Pulmonary artery endothelial cell (primary cell): ENCODE measurements at places on chromosomes 5 and 9. TPM values are rescaled to one million over a fixed set of nuclear protein-coding genes. Genes with fewer than 3 reads are reported as not detected.

Gene EDIL3
- 1.7 and 8.6 TPM in 2 replicates for total RNA-seq

GRCh38 chr5:1045960-1046560 lies 37.5 kb downstream of the NKD2 start:
- no peak for DNase-seq

Gene CCDC171
- 0.86 and 1.1 TPM in 2 replicates for total RNA-seq

Gene CRHBP
- 0.18 TPM in 1 of 2 replicates, not detected in the other for total RNA-seq

GRCh38 chr5:98635656-98636055 lies 137.8 kb upstream of the RGMB start:
- no peak for DNase-seq

- no peak for DNase-seq
Observed at GRCh38 chr5:31113101-31113500, 80.4 kb upstream of the CDH6 start.

- no peak for DNase-seq
Observed at GRCh38 chr9:127393645-127394044, 3.3 kb upstream of the SLC2A8 start.

Gene PDE8B
- not detected in 2 replicates for total RNA-seq

GRCh38 chr5:174807471-174807870 lies 83.1 kb downstream of the MSX2 start:
- DNase-seq, result no peak

Gene LCN15
- total RNA-seq, result not detected in 2 replicates

DNA sequence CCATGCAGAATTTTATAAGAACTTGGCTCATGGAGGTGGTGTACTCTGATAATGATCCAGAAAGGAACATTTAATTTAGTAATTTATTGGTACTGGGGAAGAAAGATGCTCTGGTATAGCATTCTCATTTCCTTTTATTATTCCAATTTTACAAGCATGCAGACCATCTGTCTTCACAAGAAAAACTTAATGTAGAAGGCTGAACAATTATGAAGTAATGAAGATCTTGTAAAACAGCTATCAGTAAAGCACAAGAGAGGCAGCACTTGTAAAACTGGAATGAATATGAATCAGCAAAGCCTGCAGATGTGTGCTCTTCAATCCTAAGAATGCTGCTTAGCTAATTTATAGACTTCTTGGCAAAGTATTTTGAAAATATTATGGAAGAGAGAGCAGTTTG lies 300.0 kb downstream of the YTHDC2 start:
- no peak for DNase-seq

Gene LMNB1
- 82.9 and 155 TPM in 2 replicates for total RNA-seq

DNA sequence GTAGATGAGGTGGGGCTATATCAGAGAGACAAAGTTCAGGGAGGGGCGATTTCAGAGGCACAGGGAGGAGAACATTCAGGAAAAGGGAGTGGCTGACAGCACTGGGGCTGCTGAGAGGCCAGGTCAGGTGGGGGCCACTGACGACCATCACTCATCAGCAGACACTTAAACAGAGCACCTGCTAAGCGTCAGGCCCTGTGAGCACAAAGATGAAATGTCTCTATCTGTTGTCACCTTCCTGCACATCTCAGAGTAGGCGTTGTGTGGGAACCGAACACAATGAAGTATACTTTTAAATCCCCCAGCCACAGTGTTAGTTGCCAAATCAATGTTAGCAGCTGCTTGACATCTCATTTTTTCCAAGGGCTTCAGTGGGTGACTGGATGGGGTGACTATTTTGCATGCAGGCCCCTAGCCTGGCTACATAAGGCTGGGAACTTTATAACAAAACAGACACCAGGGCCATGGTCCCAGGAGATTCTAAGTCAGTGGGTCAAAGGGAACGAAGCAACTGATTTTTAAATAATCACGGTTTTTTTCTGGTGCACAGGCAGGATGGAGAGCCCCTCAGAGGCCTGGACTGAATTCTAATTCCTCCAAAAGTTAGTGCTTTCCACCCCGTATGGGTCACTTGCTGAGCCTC lies 31.1 kb upstream of the ANKRD18A start:
- no peak for DNase-seq

- DNase-seq, result peak; percentile 8
Observed at GRCh38 chr5:15995341-15996052, 184.1 kb downstream of the MARCHF11 start.

GRCh38 chr5:56898213-56898612 lies 11.2 kb upstream of the SETD9 start:
- no peak for DNase-seq

- DNase-seq, result no peak
Observed at GRCh38 chr5:83767409-83767992, 46.8 kb upstream of the HAPLN1 start.

- no peak for DNase-seq
Observed at GRCh38 chr5:52943285-52943684, 45.9 kb upstream of the ITGA2 start.

DNA sequence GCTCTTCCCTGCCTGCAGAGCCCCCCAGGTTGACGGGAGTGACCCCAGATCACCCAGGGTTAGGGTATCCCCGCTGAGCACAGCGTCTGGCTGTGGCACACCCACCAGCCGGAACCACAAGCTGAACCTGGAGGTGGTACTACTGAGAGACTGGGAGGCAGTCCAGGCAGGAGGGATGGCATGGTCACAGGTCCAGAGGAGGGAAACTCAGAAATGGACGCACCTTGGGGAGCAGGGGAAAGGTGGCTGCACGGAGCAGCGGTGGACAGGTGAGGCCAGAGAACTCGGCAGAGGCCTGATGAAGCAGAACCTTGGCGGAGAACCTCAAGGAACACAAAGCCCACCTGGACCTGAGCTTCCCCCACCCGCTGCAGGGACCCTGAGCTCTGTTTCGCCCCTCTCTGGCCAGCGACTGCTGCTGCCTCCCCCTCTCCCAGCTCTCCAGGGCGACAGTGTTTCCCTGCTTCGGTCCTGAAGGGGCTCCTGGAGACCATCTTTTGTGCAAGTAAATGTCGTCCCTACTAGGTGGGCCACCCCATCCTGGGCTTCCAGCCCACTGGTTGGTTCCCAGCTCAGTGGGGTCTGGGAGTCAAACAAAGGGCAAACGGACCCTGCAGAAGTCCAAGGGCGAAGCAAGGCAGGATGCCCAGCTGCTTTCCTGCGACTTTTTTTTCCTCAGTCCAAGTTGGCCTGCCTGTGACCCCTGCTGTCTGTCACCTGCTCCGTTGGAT lies 845 bp downstream of the ADGRD2 start:
- no peak for DNase-seq

GRCh38 chr9:78644359-78644758 lies 347.4 kb downstream of the PSAT1 start:
- DNase-seq, result no peak

Gene F12
- total RNA-seq, result 1.1 and 1.5 TPM in 2 replicates

GRCh38 chr5:84016085-84016484 lies 295.4 kb upstream of the HAPLN1 start:
- DNase-seq, result no peak

DNA sequence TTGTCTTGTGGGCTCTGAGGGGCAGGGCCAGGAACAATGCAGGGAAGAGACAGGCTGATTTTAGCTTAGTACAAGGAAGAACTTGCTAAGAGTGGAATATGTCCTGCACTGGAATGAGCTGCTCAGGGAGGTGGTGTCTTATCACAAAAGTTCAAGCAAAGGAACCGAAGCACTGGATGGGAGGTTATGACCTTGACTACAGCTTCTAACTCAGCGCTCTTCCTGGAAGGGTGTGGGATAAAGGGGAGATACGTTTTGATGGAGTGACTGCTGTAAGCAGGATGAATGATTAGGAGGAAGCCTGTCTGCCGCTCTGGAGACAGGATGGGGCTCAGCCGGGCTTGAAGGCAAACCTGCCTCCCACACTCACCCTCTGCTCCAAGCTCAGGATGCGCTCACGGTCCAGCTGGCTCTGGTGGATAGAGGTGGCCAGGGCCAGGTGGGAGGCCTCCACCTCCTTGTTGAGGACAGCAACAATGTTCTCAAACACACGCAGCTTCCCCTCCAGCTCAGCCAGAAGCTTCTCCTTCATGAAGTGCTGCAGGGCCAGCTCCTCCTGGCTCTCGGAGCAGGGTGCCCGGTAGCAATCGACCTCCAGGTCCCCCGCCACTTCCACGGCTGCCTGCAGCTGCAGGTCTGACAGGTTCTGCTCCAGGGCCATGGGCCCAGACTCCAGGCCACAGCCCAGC lies 13.5 kb downstream of the TRAF1 start:
- DNase-seq, result no peak

DNA sequence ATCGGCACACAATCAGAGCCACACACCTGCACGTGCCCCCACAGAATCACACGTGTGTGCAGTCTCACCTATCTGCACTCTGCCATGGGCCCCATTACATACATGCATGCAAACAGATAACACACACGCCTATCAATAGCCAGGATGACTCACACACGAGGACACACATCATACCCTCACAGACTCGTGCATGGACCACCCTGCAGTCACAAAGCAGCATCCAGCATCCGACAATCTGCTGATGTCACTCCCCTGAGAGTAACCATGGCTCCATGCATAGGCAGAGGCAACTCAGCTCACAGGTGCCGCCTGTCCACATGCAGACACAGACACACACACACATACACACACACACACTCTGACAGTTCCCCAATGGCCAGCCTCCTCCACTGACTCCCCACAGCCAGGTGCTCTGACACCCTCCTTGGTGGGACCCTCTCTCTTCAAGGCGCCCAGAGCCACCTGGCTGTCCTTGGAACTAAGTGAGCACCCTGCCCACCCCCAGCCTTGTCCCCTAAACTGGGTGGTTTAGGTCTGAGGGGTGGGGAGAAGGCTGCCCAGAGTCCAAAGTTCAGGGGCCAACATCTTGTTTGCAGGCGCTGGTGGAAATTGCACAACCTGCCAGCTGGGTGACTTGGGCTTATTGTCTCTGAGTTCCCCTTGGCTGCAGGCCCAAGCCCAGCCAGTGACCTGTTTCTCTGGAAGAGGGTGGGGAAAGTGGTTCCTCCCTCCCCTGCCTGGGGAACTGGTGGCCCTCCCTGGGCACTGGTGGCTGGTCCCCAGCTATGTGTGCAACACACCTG lies 34.6 kb upstream of the NEK6 start:
- DNase-seq, result peak; percentile 53

DNA sequence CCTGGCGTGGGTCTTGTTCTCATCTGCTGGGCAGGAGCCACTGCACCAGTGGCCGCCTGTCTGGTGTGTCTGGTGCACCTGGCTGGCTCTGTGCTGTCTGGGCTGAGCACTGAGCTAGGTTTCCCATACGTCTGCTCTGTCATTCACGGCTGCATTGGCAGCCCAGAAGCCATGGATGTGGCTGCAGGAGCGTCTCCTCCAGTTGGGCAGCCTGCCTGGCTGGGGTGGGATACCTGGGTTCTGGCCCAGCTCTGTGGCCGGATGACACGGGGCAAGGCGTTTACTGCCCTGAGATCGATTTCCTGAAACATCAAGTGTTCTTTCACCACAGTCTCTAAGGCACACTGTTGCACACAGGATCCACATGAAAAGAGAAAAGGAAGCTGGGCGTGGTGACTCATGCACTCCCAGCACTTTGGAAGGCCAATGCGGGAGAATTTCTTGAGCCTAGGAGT lies 25.5 kb upstream of the SLC25A51 start:
- peak; percentile 54 for DNase-seq

GRCh38 chr5:5079876-5080275 lies 60.3 kb upstream of the ADAMTS16 start:
- DNase-seq, result no peak

Gene RGMB
- 21.4 and 37.2 TPM in 2 replicates for total RNA-seq

- no peak for DNase-seq
Observed at GRCh38 chr5:148739524-148739923, 85.2 kb upstream of the HTR4 start.

- DNase-seq, result no peak
Observed at GRCh38 chr9:82680179-82680935, 382.6 kb downstream of the RASEF start.

Gene IL5
- total RNA-seq, result not detected in 2 replicates

DNA sequence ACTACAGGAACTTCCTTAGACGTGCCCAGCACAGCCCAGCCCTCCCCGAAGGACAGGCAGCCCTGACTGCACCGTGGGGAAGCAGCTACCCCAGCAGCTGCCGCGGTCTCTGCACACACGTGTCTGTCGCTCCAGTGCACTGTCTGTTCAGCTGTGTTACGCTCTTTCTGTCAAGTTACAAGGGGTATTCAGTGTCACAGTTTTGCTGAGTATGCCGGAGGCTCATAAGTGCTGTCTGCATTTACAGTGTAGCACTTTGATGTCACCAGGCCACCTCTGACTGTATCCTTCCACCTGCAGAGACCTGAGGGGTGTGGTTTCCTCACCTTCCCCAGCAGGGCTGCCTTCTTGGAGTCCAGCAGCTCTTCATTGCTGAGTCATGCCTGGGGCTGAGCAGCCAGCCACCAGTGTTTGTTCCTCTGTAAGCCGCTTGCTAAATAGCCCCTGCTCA lies 126.8 kb downstream of the EHMT1 start:
- no peak for DNase-seq

DNA sequence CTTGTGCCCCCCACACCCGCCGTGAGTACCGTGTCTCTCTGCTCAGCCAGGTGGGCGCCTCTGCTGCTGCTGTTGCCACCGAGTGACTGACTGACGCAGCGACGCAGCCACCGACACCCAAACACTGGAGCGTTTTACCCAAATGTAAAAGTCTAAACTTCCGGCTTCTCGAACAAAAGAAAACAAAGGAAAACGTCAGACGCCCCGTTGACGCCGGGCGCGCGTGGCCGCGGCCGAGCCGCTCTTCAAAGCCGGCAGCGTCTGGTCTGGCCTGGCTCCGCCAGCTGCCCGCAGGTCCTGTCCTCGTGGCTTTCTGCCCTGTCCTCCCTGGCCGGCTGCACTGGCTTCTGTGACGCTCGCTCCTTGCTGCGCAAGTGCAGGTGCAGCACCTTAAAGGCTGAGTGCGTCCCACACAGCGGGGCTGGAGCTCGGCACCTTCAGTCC lies 41.4 kb upstream of the CLPTM1L start:
- DNase-seq, result no peak

Gene ENTPD2
- not detected in 2 replicates for total RNA-seq

Gene MTMR12
- 31.9 and 36.7 TPM in 2 replicates for total RNA-seq

DNA sequence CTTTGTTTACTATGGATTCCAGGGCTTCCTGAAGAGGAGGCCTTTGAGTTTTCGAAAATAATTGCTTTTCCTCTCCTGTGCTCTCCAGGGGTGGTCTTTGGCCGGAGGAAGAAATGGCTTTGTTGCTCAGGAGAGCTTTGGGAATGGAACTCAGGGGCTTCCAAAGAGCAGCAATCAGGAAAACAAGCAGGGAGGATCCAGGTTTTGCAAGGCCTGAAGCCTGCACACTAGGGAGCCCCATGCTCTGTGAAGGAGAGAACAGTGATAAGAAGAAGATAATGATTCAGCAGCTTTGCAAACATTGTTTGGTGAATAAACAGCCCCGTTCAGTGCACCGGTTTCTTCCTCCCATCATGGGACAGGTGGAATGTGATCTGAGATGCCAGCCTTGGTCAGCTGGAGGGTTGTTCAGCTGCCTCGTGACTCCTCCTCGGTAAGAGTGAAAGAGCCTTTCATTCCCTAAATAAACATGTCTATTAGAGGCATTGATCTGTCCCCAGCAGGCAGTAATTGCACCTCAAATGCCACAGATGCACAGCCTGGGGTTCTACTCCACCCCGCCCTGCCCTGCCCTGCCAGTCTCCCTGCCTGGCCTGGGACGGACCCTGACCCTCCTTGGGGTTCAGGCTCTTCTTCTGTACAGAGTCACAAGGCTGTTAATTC lies 11.5 kb upstream of the ALDH1B1 start:
- no peak for DNase-seq

Gene PCDHGA7
- total RNA-seq, result 0.59 and 0.95 TPM in 2 replicates
